ENCODE measurements at places on chromosomes 2 and 18. TPM values are rescaled to one million over a fixed set of nuclear protein-coding genes. Genes with fewer than 3 reads are reported as not detected.

- no peak for DNase-seq
Measured at GRCh38 chr2:32159678-32160077, 6.0 kb upstream of the SLC30A6 start.

GRCh38 chr2:153487448-153487847 lies 8.9 kb upstream of the RPRM start:
- DNase-seq, result no peak

The SLC9A4 gene
- 1.4 TPM for total RNA-seq

The CRYGD gene
- not detected for total RNA-seq

- no peak for DNase-seq
Measured at GRCh38 chr2:42366411-42366810, 5.4 kb upstream of the COX7A2L start.

- no peak for DNase-seq
Measured at GRCh38 chr2:216880509-216881184, 20.8 kb upstream of the TNP1 start.

GRCh38 chr18:57975805-57976204 lies 68.2 kb upstream of the NEDD4L start:
- DNase-seq, result no peak

All from Caco-2 (cell line).